Liver (tissue), 10 donors: ENCODE measurements at places on chromosomes 7 and 10.

GRCh38 chr10:132990684-132991545 lies 48.5 kb upstream of the CFAP46 start:
- no peak for DNase-seq

- no peak for DNase-seq
Measured at GRCh38 chr7:66776800-66777442, 36.4 kb downstream of the RABGEF1 start.

DNA sequence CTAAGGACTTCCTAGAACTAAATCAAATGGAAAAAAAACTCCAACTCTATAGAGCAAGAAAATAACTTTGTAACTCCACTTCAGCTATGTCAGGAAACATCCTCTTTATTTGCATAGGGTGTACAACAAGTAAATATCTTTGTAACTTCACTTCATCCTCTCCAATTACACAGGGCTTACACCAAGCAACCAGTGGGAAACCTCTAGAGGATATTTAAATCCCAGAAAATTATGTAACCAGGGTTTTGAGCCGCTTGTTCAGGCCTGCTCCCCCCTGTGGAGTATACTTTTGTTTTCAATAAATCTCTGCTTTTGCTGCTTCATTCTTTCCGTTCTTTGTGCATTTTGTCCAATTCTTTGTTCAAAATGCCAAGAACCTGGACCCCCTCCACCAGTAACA lies 22.2 kb downstream of the LIPJ start:
- no peak for DNase-seq

- DNase-seq = no peak
Measured at GRCh38 chr7:29946428-29947186, 43.0 kb downstream of the SCRN1 start.

DNA sequence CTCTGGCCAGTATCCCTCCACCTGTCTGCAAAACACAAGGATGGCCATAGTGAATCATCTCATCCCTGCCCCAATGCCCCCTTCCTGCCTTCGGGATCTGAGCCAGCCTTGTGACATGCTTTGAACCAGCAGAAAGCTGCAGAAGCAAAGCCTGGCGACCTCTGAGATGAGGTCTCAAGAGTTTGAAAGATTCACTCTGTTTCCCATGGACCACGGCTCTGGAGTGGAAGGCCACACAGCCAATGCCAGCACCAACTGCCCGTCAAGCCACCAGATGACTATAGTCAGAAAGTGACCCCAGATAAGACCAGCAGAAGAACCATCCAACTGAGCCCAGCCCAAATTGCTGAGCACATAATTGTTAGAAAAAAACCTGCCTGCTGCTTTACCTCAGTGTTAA lies 193.9 kb upstream of the PPP2R2D start:
- DNase-seq = no peak

DNA sequence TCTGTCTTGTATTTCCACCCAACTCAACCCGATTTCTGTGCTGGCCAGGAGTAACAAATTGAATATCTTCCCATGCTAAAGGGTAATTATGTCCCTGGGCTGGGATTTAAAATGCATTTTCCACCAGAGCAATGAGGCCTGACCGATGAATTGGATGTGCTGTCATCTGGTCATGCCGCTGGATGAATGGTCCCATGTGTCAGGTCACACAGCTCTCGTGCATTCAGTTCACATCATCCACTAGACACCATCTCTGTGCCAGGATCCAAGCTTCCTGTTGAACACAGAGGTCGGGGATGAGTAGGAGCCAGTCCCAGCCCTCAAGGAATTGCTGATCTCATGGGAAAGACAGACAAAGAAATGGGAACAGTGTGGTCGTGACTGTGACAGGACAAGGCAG lies 200.8 kb downstream of the ADRA2A start:
- DNase-seq = no peak

DNA sequence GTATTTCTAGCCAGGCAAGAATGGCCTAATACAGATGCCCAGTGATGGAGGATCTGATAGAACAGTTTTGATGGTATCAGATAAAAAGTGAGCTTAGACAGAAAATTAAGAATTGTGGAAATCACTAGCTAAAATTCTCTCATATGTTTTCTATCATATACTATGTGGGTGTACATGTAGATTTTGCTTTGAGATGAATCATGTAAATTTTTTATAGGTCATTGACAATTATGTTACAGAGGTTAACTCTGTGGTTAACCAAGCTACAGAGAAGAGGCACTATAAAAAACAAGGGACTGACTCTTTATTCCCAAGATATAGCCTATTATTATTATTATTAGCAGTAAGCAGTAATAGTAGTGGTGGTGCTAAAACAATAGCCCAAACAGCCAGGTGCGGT lies 156.5 kb downstream of the ITGA8 start:
- no peak for DNase-seq

DNA sequence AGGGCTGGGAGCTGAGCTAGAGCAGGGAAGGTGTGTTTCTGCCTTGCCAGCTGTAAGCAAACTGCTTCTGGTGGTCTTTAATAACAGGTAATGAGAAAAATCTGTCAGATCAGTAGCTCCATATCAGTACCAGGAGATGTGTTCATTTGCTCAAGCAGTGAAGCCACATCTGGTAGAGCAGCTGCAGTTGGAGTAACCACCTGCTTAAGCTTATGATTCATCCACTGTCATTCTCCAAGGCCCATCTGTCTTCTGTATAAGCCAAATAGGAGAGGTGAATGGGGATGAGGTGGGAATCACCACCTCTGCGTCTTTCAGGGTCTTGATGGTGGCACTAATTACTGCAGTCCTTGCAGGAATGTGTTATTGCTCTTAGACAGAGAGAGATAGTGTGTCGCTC lies 18.4 kb upstream of the COBL start:
- no peak for DNase-seq

GRCh38 chr7:34121366-34121765 lies 216.0 kb downstream of the BMPER start:
- DNase-seq = no peak

DNA sequence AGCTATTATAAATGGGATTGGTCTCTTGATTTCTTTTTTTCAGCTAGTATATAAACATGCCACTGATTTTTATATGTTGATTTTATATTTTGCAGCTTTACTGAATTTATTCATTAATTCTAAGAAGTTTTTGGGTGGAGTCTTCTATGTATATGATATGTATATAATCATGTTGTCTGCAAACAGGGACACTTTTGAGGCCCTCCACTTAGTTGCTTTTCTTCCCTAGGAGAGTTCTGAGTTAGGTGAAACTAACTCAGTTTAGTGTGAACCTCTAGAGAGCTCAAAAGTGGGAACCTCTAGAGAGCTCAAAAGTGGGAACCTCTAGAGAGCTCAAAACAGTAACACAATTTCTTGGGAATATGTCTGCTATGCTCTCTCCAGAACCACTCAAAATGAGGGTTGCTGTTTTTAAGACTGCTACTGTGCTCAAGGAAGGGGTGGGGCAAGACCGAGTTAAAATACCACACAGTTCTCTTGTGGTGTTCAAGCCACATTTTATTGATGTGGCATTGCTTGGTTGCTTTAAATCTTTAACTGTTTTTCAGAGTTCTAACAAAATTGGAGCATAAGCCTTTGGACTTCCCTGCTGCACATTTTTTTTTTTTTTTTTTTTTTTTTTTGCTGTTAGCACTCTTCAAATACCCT lies 13.2 kb downstream of the CCDC7 start:
- no peak for DNase-seq

DNA sequence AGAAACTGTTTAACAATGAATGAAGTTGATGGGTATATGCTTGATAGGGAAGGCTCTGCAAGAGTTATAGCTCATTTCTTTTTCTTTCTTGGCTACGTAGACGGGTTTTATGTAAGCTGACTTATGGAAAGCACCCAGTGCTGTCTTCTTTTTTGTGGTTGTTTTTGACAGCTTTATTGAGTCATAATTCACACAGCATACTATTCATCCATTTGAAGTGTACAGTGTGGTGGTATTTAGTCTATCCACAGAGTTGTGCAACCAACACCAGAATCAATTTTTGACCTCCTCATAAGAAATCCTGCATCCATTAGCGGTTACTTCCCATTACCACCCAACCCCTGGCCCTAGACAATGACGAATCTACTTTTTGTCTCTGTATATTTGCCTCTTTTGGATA lies 240.6 kb upstream of the KIAA1217 start:
- DNase-seq = no peak

DNA sequence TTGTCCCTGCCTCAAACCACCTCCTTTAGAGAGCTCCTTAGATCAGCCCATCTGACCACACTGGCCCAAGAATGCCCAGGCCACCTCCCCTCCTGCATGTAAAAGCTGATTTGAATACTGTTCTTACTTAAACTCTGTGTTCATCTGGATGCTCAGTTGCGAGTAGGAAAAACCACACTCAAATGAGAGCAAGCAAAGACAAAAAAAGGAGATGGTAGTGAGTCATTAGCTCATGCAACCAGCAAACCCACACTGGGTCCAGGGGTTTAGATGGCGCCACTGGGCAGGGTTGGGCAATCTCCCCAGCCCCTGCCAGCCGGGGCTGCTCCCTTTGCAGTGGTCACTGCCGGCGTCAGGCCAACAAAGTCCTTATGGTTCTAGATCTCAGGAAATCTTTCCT lies 32.7 kb downstream of the TSPAN15 start:
- DNase-seq = no peak

- DNase-seq = no peak
Measured at GRCh38 chr10:132705173-132705572, 80.8 kb downstream of the NKX6-2 start.

DNA sequence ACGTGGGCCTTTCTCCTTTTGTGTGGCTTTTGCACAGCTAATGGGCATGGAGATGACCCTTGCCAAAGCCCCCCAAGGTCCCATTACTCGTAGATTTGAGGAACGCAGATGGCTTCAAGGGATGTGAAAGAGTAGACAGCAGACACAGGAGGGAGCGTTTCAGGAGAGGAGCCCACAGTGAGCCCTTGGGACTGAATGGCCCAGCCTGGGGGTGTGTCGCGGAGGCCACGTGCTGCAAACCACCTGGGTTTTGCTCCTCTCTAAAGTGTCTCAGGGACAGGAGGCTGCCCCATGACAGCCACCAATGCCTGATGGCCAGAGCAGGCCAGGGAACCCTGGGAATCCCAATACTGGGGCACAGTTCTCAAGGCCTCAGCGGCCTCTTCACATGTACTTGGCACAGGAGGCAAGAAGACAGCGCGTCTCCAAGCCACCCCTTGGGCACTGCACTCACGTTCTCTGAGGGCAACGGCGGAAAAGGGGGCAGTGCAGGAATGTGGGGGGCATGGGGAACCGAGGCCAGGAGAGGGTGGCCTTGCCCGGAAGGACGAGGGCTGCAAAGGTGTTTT lies 185.2 kb downstream of the WDR37 start:
- no peak for DNase-seq

- no peak for DNase-seq
Measured at GRCh38 chr10:79165070-79165778, 96.5 kb downstream of the ZMIZ1 start.

DNA sequence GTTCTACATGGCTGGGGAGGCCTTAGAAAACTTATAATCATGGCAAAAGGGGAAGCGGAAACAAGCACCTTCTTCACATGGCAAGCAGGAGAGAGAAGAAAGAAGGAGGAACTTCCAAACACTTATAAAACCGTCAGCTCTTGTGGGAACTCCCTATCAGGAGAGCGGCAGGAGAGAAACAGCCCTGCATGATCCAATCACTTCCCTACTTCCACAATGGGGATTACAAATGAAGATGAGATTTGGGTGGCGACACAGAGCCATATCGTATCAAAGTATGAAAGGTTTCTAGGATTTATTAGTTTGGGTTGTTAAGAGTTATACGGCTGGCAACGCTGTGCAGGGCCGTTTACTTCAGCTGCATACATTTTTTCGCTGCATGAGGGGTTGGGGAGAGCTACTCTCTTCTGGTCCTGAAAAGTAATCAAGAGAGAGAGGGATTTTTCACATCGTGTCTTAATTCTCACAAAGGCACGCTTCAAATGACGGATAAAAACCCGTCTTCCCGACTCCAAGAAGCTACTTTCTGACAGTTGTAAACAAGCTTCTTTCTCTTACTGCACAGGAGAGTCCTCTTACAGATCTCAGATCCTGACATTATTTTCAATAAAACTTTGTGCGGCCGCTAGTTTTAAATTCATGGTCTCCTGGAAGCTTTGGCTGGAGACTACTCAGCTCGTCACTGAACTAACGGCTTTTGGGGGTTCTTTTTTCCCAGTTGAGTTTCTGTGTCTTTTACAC lies 751 bp upstream of the GTPBP10 start:
- DNase-seq = no peak

DNA sequence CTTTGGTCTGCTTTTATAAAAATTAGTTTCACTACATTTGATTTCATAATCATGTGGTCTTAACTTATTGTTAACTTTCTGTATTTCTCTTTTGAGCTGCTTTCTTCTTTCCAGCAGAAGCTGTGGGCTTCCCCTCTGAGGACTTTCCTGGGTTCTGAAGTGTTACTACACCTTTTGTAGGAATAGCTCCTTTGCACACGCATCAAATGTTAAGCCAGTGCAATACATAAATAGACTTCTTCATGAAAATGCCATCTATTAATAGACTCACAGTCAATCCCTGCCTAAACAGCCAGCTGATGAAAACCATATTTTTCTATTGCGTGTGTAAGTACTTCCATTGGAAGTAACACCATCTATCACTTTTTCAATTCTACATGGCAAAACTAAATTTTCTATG lies 1.5 kb downstream of the ABCB4 start:
- no peak for DNase-seq

GRCh38 chr7:104933521-104933988 lies 80.5 kb upstream of the KMT2E start:
- no peak for DNase-seq

- DNase-seq = no peak
Measured at GRCh38 chr7:41695661-41696322, 7.1 kb downstream of the INHBA start.

DNA sequence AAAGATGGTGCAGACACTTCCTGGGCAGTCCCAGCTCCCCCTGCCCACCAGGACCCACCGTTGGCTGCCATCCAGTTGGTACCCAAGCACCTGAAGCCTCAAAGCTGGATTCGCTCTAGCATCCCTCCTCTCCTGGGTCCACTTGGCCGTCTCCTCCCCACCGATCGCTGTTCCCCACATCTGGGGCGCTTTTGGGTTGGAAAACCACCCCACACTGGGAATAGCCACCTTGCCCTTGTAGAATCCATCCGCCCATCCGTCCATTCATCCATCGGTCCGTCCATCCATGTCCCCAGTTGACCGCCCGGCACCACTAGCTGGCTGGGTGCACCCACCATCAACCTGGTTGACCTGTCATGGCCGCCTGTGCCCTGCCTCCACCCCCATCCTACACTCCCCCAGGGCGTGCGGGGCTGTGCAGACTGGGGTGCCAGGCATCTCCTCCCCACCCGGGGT lies 14.5 kb upstream of the LIMK1 start:
- no peak for DNase-seq

- DNase-seq = no peak
Measured at GRCh38 chr7:69187824-69188333, 410.4 kb upstream of the AUTS2 start.

DNA sequence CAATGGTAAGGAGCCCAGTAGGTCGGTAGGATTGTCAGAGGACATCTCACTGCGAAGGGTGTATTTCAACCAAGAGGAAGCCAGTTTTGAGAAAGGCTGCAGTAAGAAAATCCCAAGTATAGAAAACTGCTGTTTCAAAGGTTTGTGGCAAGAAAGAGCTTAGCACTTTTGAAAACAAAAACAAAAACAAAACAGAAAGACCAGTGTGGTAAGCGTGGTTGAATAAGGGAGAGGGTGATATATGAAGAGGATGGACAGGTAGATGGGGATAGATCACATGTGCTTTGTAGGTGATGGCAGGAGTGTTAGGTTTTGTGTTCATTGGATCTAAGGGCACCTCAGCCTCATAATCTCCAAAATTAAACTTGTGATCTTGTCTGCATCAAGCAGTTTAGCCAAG lies 141.6 kb upstream of the WNT16 start:
- DNase-seq = no peak
